ENCODE measurements at places on chromosomes 5 and 9. TPM values are rescaled to one million over a fixed set of nuclear protein-coding genes. Genes with fewer than 3 reads are reported as not detected.

GABRA1 gene
- total RNA-seq, result not detected

FOXI1 gene
- total RNA-seq, result 4.3 TPM

MYORG gene
- 5.7 TPM for total RNA-seq

PTPRD gene
- total RNA-seq, result 2.6 TPM

CARD19 gene
- total RNA-seq, result 63.6 TPM

GABBR2 gene
- not detected for total RNA-seq

CFAP90 gene
- not detected for total RNA-seq

IL4 gene
- total RNA-seq, result not detected

Measured in suprapubic skin (tissue), 4 donors.